ENCODE measurements at places on chromosomes 2 and 18. TPM values are rescaled to one million over a fixed set of nuclear protein-coding genes. Genes with fewer than 3 reads are reported as not detected.

The SLC9A4 gene
- 0.40 TPM for total RNA-seq

The POTEC gene
- total RNA-seq, result not detected

The TCF7L1 gene
- total RNA-seq, result 1.1 TPM

The REL gene
- total RNA-seq, result 3.0 TPM

The MTA3 gene
- 17.8 TPM for total RNA-seq

- no peak for DNase-seq
Measured at GRCh38 chr18:58861353-58861752, 3.3 kb upstream of the ZNF532 start.

GRCh38 chr2:74514368-74515270 is at the start of gene TLX2:
Gene TLX2, plus strand, starts transcription at chr2:74514450. Its CDS starts 357 bp downstream, at chr2:74514807.
- DNase-seq, result no peak

DNA sequence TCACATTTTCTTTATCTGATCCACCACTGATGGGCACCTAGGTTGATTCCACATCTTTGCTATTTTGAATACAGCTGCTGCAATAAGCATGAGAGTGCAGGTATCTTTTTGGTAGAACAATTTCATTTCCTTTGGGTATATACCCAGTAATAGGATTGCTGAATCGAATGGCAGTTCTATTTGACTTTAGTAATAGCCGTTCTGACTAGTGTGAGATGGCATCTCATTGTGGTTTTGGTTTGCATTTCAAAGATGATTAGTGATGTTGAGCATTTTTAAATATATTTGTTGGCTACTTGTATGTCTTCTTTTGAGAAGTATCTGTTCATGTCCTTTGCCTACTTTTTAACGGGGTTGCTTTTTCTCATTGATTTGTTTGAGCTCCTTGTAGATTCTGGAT is 72.3 kb downstream of the CCDC138 start:
- DNase-seq, result no peak

DNA sequence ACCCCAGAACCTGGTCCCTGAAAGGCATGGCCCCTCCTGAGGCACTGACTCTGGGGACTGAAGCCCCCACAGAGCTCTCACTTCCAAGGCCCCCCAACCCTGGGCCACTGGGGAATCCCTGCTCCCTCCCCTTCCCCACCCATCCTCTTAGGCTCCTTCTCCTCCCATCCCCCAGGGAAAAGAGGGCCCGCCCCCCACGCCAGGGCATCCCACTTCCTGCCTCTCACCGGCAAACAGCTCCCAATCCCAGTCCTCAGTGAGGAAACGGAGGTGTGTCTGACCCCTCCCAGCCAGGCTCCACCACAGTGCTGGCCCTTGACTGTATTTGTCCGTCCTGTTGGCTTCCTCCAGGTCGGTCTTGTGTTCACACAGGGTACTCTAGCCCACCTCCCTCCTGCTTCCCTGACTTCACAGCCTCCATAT is 35.0 kb upstream of the PTMA start:
- DNase-seq, result no peak

DNA sequence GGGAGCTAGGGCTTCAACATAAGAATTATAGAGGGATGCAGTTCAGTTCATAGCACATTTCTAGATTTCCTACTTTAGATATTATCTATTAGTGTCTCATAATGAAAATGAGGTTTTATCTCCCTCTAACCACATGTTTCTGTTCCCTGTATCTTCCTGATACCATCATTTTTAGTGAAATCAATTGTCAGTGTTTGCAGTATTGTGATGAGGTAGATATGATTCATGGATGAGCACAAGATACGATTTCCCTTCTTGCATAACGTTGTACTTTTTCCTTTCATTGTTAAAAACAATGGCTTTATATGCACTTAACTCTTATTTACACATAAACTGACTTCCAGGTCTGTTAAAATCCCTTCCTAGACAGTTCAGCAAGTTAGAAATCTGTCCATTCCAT is 211.4 kb downstream of the ZBTB7C start:
- DNase-seq, result no peak

GRCh38 chr2:45171136-45171501 is 161.9 kb upstream of the SIX2 start:
- DNase-seq, result no peak

GRCh38 chr2:169039702-169040101 is 8.6 kb upstream of the ABCB11 start:
- DNase-seq, result no peak

GRCh38 chr2:74020702-74021406 is 36.1 kb downstream of the TET3 start:
- no peak for DNase-seq

Data from epithelial cell of proximal tubule (primary cell).